Activated CD8-positive, alpha-beta memory T cell treated with anti-CD3 and anti-CD28 coated beads for 24 hours (primary cell): ENCODE measurements at places on chromosomes 13 and 19.
A peak's percentile ranks its signal among the peaks of the same experiment; 100 is the strongest.

DNA sequence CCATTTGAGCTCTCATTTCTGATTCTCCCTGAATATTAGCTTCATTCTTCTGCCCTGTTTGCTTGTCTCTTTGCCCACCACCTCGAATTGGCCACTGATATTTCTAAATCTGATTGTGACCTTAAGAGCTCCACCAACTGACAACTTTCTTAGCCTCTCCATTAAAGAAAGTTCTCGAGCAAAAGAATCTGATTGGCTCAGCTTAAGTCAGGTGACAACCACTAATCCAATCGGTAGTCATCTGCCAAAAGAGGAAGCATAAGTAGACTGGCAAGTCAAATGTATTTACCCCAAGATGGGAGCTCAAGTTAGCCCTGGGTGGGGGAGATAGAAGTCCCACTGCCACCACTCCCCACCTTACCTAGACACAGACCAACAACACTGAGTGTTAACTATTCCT, 41.5 kb downstream of the NOTCH3 start:
- DNase-seq, result no peak

- peak; percentile 66 for DNase-seq
Observed at GRCh38 chr19:7870571-7871436, 3.4 kb downstream of the PRR36 start.

DNA sequence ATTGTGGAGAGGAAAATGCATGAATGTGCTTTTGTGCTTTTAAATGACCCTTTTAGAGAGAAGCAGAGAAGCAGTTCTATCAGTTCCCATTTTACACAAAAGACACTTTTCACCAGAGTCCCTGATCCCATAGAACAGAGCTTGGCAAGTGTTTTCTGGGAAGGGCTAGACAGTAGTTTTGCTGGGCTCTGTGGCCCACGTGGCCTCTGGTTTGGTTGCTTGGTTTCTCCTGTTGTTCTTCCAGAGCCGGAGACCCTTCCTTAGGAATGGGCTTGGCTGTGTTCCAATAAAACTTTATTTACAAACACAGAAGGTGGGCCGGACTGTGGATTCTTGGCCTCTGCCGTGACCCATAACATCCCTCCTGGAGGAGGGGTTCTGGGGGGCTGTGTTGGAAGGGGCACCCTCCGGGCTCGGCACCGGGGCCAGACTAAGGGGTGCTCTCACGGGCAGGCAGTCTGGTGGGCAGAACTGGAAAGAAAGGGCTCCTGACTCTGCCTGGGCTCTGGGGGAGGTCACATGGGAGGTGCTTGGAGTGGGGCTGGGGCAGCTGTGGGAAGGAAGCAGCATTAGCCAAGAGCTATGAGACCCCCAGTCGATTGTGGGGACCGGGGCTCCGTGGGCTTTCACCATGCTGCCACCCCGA, 3.2 kb downstream of the SPPL2B start:
- peak; percentile 65 for DNase-seq

- no peak for DNase-seq
Observed at GRCh38 chr13:36090592-36090991, 40.6 kb downstream of the DCLK1 start.
